ENCODE measurements at places on chromosomes 4 and X.

GRCh38 chr4:26860922-26861433, 337 bp downstream of the STIM2 start:
- DNase-seq = peak; percentile 43

DNA sequence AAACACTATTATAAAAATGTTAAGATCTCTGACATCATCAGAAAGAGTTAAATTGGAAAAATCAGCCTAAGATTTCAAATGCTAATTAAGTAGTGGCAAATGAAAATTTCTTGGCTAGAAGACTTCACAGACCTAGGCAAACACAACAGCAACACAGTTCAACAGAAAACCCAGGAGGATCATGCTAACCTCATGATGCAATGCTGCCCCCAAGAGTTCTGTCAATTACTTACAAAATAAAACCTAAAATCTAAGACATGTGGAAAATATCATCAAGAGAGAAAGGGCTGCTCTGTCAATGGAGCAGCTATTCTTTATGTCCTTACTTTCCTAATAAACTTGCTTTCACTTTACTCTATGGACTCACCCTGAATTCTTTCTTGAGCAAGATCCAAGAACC, 21.0 kb downstream of the S100G start:
- DNase-seq = peak; percentile 26

DNA sequence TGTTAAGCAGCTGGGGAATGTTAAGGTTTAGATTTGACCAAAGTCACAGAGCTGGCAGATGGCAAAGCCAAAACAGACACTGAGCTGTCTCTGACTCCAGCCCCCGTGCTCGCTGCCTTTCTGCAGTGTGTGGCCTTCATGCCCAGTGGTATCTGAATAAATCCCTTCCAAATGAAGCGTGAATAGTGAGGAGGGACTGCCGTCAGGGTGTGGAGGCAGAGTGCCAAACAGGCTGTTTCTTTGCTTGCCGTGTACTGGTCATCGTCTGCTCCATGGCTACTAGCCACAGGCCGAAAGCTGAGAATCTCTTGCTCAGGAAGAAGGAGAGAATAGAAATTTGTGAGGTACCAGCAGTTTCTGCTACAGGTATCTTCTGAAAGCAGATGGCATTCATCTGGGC, 19.7 kb downstream of the PRIMPOL start:
- DNase-seq = no peak

GRCh38 chr4:6198278-6198677, 2.1 kb downstream of the JAKMIP1 start:
- DNase-seq = peak; percentile 55

GRCh38 chr4:81003597-81004111, 26.9 kb upstream of the BMP3 start:
- no peak for DNase-seq

DNA sequence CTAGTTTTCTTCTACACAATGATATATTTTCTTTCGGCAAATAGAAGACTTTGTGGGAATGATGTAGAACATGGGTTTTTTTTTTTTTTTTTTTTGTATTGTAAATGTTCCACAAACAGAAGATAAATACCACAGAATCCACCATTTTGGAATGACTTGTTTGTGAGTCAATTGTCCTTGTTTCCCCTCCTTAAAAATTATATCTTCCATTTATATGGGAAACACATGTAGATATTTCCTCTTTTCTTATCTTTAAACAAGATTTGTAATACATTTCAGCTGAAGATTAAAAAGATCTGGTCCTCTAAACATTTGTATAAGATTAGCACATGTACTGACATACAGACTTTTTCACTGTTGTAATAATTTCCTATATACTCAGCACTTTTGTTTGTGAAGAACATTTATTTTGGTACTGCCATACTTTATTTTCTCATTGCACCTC, 304.6 kb downstream of the SPRY1 start:
- no peak for DNase-seq

- no peak for DNase-seq
Measured at GRCh38 chr4:165288639-165289422, 38.6 kb upstream of the MSMO1 start.

GRCh38 chrX:54950730-54951375, 30.2 kb downstream of the TRO start:
- no peak for DNase-seq

- peak; percentile 72 for DNase-seq
Measured at GRCh38 chr4:78776079-78776728, at the start of gene BMP2K. Gene BMP2K, plus strand, starts transcription at chr4:78776350. Its CDS starts 194 bp downstream, at chr4:78776544.

All from activated CD4-positive, alpha-beta T cell treated with anti-CD3 and anti-CD28 coated beads, Interleukin-2, Interleukin-4, amounts not matched to agents 100 ng/mL and 50 ng/mL, durations not matched to agents 16 hours and 8 hours (primary cell).